ENCODE measurements at places on chromosomes 1 and 21.
A peak's percentile ranks its signal among the peaks of the same experiment; 100 is the strongest.

DNA sequence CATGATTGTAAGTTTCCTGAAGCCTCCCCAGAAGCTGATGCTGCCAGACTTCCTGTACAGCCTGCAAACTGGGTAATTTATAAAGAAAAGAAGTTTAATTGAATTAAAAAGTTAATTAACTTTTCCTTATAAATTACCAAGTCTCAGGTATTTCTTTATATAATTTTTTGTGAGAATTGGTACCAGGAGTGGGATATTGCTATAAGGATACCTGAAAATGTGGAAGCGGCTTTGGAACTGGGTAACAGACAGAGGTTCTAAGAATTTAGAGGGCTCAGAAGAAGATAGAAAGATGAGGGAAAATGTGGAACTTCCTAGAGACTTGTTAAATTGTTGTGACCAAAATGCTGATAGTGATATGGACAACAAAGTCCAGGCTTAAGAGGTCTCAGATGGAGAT is 163.1 kb downstream of the PTPRU start:
- DNase-seq = no peak

DNA sequence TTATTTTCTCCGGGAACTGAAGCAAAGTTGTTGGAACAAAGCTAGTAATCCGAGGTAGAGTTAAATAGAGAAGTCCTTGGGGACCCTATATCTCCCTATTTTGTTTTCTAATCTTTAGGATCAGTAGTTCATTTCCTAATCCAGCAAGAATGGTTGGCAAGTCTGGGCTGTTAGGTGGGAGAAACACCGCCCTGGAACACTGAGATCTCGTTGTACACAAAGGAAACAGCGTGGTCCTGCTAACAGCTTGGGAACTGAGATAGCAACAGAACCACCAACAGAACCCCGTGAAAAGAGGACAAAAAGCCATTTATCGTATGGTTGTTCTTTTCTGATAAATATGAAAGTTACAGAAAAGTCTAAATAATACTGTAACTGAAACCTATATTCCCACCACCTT is 121.9 kb upstream of the CDC42BPA start:
- DNase-seq = no peak

DNA sequence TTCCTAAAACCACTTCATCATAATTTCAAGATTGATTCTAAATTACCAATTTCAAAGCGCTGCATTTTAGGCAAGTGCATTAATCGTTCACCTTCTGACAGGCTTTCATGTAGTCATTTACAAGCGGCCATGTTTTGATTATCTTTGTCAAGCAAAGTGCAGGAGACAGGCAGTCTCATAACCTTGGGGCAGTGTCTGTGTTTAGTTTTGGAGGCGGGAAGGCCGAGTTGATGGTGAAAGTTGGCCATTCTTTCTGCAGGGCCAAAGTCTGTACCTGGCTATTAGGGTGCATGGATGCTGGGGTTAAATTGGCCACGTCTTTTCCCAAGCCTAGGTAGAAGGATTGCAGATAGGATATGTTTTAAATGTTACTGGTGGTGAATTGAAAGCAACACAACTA is 2.9 kb downstream of the AGPAT3 start:
- no peak for DNase-seq

GRCh38 chr1:228392111-228392936 is 14.3 kb downstream of the TRIM11 start:
- peak; percentile 13 for DNase-seq

DNA sequence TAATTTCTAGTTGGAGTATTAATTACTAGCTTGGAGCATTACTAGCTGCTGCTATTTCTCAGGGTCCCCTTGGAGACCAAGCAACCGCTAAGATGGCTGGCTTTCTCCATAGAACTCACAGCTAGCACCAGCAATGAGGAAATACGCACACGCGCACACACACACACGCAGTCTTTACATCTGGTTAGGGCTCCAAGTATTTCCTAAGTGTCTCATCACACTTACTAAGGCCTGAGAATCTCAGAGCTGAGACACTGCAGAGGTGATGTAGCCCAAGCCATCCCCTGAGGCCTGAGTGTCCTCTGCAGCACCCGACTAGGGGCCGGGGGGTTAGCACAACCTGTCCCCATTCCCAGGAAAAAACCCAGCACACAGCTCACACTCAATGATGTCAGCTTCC is 42.5 kb downstream of the ITPKB start:
- DNase-seq = no peak

GRCh38 chr1:53625049-53625448 is 113.9 kb downstream of the GLIS1 start:
- no peak for DNase-seq

DNA sequence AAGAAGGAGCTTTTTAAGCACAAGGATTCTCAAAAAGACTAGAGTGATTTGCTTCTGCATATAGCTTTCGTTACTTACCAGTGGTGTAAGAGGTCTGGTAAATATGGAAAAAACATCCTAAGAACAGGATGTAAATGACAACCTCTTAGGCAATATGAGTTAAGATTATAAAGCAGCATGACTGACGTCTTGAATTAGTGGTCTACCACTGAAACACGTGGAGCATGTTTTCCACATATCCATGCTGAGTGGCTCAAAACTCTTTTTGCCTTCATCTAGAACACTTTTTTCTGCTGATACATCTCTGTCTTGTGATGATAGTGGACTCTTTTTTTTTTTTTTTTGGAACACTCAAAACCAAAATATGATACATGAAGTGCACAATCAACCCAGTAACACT is 44.6 kb downstream of the RCAN1 start:
- DNase-seq = no peak

GRCh38 chr1:203557390-203557789 is 63.4 kb downstream of the OPTC start:
- DNase-seq = no peak

DNA sequence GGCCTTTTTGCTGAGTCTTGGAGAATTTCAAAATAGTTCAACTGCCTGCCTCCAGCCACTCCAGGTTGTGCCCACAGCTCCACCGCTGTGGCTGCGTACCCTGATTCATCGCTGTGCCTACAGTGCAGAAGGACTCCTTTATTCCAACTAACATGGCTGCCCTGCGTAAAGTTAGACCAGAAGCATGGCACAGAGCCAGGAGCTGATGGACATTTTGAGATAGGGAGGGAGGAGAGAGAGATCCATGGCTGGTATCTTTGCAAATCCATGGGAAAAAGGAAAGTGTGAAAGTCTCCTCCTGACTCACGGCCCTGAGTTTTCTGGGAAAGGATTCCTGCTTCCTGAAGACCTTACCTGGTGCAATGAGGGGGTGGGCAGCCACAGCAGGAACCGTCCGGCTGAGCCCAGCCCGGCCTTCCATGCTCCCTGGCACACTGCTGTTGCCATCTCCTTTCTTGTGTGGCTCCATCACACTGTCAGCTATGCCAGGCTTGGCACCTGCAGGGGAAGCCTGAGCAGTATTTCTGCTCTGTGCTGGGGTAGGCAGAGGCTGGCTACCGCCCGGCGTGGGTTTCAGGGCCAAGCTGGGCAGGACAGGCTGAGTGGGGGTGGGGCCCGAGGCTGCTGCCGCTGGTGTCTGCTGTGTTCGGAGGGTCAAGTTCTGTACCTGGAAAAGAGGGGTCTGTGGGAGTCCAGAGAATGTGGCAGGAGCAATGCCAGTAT is 46.0 kb upstream of the A3GALT2 start:
- no peak for DNase-seq

GRCh38 chr1:202852163-202852904 is 36.6 kb downstream of the RABIF start:
- DNase-seq = peak; percentile 87

- DNase-seq = no peak
These were observed 367.7 kb downstream of the PRDM2 start for GRCh38 chr1:14067711-14068110.

GRCh38 chr1:222375701-222376100 is 172.2 kb downstream of the HHIPL2 start:
- no peak for DNase-seq

- no peak for DNase-seq
These were observed 8.1 kb upstream of the F3 start for GRCh38 chr1:94549706-94550105.

DNA sequence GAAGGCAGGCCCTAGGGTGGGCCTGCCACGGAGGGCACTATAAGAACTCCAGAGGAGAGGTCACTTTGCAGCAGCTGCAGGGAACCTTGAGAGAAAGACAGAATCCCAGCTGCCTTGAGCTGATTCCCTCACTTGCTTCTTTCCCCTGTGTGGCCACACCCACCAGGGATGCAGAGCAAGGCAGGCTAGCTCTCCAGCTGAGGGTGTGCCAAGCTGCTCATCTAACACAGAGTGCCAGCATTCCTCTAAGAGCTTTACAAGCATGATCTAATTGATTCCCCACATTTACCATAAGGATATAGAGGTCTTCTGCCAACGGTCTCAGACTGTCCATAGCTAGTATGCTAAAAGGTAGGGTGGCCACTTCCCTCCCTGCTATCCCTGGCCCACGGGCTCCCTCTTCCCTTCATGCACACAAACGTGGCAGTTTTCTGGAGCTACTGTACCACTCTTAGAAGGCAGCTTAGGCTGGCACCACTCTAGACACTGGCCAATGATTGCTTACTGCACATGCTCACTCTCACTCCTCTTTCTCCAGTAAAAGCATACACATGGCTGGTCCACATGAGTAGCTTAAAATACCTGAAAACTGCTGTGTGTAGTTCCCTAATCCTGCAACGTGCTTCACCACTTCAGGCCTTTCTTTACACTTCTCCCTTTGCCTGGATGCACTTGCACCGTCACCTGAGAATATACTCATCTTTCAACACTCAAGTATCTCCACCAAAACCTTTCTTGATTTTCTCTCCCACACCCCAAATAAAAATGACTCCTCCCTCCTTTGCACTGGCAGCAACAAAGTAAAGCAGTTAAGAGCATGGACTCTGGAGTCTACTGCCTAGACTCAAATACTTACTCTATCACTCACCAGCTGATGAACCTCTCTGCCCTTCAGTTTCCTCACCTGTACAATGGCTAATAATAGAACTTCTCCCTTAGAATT is 57.7 kb downstream of the DMAP1 start:
- DNase-seq = no peak

DNA sequence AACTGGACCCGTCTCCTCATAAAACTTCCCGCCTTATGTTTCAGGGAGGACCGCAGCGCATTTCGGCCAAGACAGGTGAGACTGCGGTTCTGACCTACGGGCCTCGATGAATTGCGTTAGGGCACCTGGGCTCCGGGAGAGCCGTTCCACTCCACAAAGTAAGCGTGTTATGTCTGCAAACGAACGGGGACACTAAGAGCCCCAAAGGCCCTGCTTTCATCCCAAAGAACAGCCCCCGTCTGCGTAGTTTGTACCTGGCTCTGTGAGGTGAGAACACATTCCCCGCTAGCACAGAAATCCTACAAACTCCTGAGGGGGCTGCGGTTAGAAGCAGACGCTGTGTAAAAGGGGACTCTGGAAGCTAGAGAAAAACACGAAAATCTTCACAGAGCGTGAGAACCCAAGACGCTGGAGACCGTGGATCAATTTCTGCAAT is 41.6 kb upstream of the PPIAL4F start:
- no peak for DNase-seq

DNA sequence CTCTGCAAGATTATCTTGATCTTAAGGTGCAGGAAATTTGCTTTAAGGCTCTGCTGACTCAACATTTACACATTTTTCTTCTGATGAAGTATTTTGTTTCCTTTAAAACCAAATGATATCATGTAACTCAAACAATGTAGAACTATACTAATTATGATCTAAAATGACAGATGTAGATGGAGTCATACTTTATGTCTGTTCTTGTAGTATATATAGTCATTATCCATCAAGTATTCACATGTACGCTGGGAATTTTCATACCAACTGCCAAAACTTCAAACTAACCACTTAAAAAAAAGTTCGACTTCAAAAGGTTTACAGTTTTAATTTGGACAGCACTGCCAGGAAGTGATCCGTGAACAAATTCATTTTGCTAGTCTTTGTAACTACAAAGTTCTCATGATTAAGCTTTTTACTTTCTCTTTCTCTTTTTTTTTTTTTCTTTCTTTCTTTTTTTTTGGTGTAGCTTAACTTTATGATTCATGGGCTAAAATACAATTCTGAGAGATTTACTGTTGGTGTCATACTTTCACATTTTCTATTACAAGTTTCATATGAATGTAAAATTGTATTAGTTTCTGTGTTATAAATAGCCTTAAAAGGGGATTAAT is 509.0 kb upstream of the CXADR start:
- DNase-seq = no peak

GRCh38 chr1:172154551-172154950 is 265.9 kb upstream of the C1orf105 start:
- no peak for DNase-seq

- DNase-seq = peak; percentile 62
These were observed 91.7 kb downstream of the RHOU start for GRCh38 chr1:228827019-228827418.

GRCh38 chr1:66730462-66730861 is 21.8 kb upstream of the DYNLT5 start:
- no peak for DNase-seq

- DNase-seq = peak; percentile 92
These were observed 24.8 kb downstream of the S100A6 start for GRCh38 chr1:153510984-153511410.

DNA sequence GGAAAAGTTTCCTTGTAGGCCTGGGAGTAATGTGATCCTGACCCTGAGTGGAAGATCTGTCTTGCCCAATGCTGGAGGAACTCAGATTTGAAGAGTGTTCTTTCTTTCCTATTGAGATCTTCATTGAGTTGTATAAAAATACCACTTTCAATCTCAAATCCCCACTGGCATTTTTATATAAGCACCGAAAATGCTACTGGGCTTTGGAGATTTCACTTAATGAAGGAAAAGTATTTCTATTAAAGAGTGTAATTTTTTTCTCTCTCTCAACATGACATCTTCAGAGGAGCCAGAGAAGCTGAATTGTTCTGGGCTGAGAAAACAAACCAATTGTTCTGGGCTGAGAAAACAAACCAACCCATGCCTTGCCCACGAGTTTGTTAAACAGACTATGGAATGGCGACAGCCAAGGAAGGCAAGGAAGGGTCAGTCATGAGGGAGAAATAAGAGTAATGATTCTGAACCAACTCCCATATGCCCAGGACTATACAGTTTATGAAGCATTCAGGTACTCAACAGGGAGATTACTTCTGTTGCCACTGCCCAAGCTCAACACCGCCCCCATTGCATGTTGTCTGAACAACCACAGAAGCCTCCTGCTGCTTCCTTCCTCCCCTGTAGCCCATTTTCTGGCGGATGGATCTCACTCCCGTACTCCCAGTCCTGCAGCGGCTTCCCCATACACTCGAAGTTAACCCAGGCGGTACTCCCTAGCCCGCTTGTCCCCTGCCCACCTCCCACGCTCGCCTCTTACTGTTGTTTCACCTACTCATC is 103.2 kb downstream of the BEND5 start:
- DNase-seq = peak; percentile 78

GRCh38 chr1:181483285-181484195 is at the start of gene CACNA1E:
TSS of gene CACNA1E (plus strand) at chr1:181483517. CDS start at chr1:181483745, 228 bp downstream.
- peak; percentile 65 for DNase-seq

DNA sequence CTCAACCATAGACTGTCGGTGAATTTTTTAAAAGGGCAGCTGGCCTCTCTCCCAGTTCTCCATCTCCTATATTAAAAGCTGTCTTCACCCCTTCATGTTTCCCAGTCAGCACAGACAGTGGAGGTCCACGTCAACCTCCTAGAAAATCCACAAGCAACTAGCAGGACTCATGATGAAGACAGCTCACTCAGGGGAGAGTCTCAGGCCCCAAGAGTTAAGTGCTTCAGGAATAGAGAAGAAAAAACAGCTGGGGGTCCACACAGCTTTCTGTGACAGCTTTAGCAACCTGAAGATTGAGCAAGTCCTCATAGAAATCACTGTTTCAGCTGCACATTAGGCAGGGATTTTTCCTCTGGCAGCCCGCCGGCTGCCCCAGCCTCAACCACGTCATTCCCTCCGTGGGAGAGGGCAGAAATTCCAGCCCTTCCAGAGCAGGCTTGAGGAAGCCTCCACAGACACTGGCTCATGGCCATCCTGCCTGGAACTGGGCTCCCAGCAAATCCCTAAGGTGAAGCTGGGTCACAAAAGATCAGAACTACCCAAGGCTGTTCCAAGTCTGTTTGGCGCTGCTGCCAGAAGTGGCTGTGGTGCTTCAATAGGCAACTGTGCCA is 15.2 kb downstream of the GPR161 start:
- DNase-seq = no peak
